ENCODE measurements at places on chromosomes 2 and 18.

GRCh38 chr2:100228967-100229366 is 86.6 kb upstream of the AFF3 start:
- DNase-seq: no peak

- no peak for DNase-seq
These were observed 20.9 kb downstream of the SLC39A10 start for GRCh38 chr2:195677884-195678283.

GRCh38 chr2:138356178-138356577 is 145.4 kb upstream of the SPOPL start:
- no peak for DNase-seq

DNA sequence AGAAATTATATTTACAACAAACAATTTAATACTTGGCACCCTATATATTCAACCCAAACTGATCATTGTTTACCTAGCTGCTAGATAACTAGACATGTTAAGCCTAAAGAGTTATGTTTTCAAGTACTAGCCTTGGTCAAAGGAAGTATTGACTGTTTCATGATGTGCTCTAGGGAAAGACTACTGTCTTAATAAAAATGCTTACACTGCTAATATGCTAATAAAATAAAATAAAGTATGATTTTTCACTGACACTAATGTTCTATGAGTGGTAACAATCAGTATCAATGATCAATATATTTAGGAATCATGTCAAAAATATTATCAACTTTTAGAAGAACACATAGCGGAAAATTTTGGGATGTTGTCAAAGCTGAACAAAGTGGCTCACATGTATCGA is 225.5 kb downstream of the OSR1 start:
- no peak for DNase-seq

- no peak for DNase-seq
These were observed 152.3 kb upstream of the NOSTRIN start for GRCh38 chr2:168650139-168650538.

- DNase-seq: no peak
These were observed 93.0 kb upstream of the ID2 start for GRCh38 chr2:8588831-8589191.

Measured in cortex of kidney (tissue), 1 donor.